HFFc6 (cell line): ENCODE measurements at places on chromosomes 12 and 14. TPM values are rescaled to one million over a fixed set of nuclear protein-coding genes. Genes with fewer than 3 reads are reported as not detected.

DNA sequence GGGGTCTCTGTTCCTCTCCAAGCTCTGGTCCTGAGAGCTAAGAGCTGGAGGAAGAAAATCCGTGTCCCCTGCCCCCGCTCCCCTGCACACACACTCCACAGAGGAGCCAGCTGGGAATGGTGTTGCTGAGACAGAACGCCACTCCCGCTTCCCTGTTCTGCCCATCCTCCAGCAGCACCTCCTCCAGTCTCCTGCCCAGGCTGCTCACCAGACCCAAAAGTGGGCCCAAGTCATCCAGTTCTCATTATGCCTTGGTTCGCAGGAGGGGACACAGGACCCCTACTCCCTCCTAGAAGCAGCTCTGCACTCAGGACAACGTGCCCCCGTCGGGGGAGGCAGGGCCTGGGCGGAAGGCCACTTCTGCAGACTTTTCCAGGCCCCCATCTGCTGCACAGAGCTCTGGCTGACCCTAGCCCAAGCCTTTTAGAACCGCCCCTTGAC, 830 bp upstream of the TRMT61A start:
- DNase-seq: no peak

DNA sequence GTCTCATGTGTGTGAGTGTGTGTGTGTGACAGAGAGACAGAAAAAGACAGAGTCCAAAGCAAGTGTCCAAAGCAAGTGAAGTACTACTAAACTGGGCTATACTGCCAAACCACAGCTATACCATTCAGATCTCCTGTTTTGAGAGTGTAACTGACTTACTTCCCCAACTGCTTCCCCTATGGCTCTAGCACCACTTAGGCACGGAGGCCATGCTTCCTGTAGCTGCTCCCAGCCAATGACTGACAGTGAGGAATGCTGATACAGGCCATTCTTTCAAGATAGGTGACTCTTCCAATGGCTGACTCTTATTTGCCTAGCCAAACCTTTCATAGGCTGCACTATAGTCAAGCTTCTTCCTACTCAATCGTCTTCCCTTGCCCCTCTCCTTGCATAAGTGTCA, 393.2 kb downstream of the BCAT1 start:
- no peak for DNase-seq

GRCh38 chr12:106900554-106900953, 55.2 kb upstream of the TMEM263 start:
- no peak for DNase-seq

GRCh38 chr14:78788467-78789360, 618.5 kb downstream of the NRXN3 start:
- DNase-seq: no peak

- peak; percentile 38 for DNase-seq
These were observed 49.9 kb downstream of the PPP2R5E start for GRCh38 chr14:63493246-63493645.

DNA sequence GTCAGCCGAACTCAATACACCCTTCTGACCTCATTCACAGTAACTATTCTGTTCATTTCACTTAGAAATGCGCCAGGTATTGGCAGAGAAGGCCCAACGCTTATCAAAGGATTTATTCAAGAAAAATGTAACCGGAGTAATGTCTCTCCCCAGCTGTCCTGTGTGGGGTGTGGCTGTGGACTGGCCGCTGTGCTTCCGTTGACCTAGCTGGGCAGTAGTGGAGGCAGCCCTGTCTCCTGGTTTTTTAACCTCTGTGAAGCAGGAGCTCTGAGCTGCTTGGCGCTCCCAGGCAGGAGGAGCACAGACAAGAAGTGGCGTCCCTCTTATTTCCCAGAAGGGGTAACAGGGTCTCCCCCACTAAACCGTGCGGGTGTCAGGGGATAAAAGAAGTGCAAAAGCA, 85.2 kb downstream of the ESR2 start:
- DNase-seq: no peak

GRCh38 chr14:88505621-88506020, 49.2 kb downstream of the PTPN21 start:
- DNase-seq: no peak

DNA sequence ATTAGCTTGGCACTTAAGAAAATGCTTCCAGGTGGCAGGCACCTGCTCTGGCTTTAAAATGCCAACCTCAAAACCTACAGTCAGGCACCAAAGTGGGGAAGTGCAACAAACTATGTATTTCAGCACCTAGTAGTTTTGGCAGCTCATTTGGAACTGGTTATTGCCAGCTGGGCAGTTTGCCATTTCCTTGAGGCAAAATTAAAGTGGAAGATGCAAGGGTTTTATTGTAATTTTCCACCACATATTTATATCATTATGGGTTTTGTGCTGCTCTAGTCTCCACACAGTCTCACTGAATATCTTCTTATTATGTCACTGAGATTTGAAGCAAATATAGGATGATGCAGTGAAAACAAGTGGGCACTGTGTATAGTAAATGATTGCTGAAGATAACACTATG, 117.0 kb downstream of the PRKD1 start:
- peak; percentile 4 for DNase-seq

GRCh38 chr12:92446083-92446460, 256.7 kb upstream of the PLEKHG7 start:
- DNase-seq: no peak

DNA sequence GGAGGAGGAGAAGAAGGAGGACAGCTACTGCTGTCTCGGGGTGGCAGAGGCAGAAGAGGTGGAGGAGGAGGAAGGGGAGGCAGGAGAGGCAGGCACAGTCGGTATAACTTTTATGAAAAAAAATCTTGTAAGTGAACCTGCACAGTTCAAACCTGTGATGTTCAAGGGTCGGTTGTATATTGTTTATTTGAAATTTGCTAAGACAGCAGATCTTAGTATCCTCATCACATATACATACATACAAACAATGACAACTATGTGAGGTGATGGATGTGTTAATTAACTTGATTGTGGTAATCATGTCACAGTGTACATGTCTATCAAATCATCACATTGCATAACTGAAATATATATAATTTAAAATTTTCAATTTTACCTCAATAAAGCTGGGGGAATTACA, 19.0 kb downstream of the ACTN1 start:
- no peak for DNase-seq

- DNase-seq: peak; percentile 64
These were observed 53.6 kb downstream of the ARF6 start for GRCh38 chr14:49946320-49947141.

The GZMH gene
- total RNA-seq: not detected in 2 replicates

The MYF6 gene
- not detected in 3 replicates for total RNA-seq

The DYRK4 gene
- total RNA-seq: 34.5 to 47.0 TPM (median 38.7 TPM) in 3 replicates

The COCH gene
- not detected in 3 replicates for total RNA-seq

The SIX4 gene
- 16.8 to 18.4 TPM (median 17.0 TPM) in 3 replicates for total RNA-seq

The HOXC9 gene
- total RNA-seq: 0.21 to 2.2 TPM (median 0.38 TPM) in 3 replicates

The STAT6 gene
- 81.4 to 94.9 TPM (median 91.3 TPM) in 3 replicates for total RNA-seq

The TIMM9 gene
- total RNA-seq: 34.2 to 39.5 TPM (median 37.4 TPM) in 3 replicates

The IL31 gene
- total RNA-seq: not detected in 2 replicates
